Astrocyte (in vitro differentiated cells and primary cell): ENCODE measurements at places on chromosomes 1 and 21. TPM values are rescaled to one million over a fixed set of nuclear protein-coding genes. Genes with fewer than 3 reads are reported as not detected.
A peak's percentile ranks its signal among the peaks of the same experiment; 100 is the strongest.

GRCh38 chr1:11839727-11840705 is 7.6 kb downstream of the NPPA start:
- DNase-seq, result no peak
- no peaks in the 10 kb centered on the region for H3K27me3 ChIP-seq
- no peaks in the 10 kb centered on the region for H3K4me1 ChIP-seq
- no peak overlapping the region for H3K27ac ChIP-seq
- H3K4me3 ChIP-seq, result no peak overlapping the region

DNA sequence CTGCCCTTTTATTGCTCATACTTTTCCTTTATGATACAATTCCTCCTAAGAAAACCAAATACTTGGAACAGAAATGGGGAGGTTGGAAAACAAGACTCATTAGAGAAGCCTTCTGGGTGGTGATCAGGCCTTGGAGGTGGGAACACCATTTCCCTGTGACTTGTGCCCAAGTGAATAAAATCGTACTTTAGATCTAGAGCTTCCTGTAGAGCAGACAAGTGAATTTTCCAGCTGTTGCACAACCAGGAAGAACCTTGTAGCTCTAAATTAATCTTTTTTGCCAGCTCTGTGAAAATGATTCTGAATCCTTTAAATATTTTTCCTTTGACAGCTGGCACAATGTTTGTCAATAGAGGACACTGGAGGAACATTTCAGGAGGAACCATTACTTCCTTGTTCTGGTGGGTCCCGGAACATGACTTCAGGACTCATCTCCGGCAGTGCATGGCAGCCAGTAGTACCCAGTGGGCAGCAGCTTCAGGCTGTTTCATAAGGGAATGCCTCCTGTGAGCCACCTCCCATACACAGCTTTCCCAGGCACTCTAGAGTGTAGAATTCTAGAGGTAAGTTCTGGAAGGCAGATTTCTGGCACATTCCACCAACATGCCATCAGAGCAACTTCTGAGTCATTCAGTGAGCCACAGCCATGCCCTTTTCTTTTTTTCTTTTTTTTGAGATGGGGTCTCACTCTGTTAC is 5.5 kb upstream of the SNAPIN start:
- peaks cover 6% of the 10 kb centered on the region for H3K4me1 ChIP-seq
- peak overlapping the region; percentile 20 for H3K27ac ChIP-seq
- DNase-seq, result peak; percentile 51
- no peak overlapping the region for H3K4me3 ChIP-seq

GRCh38 chr1:243267914-243268653 is 12.2 kb downstream of the SDCCAG8 start:
- no peaks in the 10 kb centered on the region for H3K27me3 ChIP-seq
- H3K36me3 ChIP-seq, result no peaks in the 10 kb centered on the region
- peaks cover 69% of the 10 kb centered on the region for H3K4me1 ChIP-seq
- H3K4me3 ChIP-seq, result peak overlapping the region; percentile 0

DNA sequence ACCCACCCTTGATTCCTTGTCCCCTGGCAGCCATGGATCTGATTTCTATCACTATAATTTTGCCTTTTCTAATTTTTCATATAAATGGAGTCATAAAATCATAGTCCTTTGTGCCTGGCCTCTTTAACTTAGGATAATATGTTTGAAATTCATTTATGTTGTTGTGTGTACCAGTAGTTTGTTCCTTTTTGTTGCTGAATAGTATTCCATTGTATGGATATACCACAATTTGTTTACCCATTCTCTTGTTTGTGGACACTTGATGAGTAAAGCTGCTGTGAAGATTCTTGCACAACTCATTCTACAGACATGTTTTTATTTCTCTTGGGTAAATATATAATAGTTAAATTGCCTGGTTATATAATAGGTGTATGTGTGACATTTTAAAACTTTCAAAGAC is 22.7 kb upstream of the GJA8 start:
- no peak for DNase-seq
- no peaks in the 10 kb centered on the region for H3K36me3 ChIP-seq
- H3K27me3 ChIP-seq, result no peaks in the 10 kb centered on the region
- H3K27ac ChIP-seq, result no peak overlapping the region
- H3K4me1 ChIP-seq, result no peaks in the 10 kb centered on the region
- H3K4me3 ChIP-seq, result no peak overlapping the region

GRCh38 chr1:93143136-93143535 is 37.1 kb downstream of the TMED5 start:
- H3K27me3 ChIP-seq, result no peaks in the 10 kb centered on the region
- no peak overlapping the region for H3K4me3 ChIP-seq
- no peaks in the 10 kb centered on the region for H3K4me1 ChIP-seq

DNA sequence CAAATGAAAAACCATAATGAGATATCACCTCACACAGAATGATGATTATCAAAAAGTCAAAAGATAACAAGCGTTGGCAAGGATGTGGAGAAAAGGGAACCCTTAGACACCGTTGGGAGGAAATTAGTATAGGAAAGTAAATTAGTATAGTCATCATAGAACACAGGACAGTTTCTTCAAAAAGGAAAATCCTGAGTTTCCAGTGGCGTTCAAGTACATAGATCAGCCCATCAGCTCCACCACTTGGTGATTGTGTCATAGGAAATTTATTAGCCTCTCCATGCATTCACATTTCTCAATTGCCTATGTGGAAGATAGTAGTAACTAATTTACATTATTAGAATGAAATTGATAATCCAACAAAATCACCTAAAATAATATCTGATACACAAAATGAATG is 20.8 kb upstream of the GBP2 start:
- H3K4me3 ChIP-seq, result no peak overlapping the region
- H3K27ac ChIP-seq, result no peak overlapping the region
- no peaks in the 10 kb centered on the region for H3K27me3 ChIP-seq
- H3K36me3 ChIP-seq, result no peaks in the 10 kb centered on the region
- H3K4me1 ChIP-seq, result no peaks in the 10 kb centered on the region

DNA sequence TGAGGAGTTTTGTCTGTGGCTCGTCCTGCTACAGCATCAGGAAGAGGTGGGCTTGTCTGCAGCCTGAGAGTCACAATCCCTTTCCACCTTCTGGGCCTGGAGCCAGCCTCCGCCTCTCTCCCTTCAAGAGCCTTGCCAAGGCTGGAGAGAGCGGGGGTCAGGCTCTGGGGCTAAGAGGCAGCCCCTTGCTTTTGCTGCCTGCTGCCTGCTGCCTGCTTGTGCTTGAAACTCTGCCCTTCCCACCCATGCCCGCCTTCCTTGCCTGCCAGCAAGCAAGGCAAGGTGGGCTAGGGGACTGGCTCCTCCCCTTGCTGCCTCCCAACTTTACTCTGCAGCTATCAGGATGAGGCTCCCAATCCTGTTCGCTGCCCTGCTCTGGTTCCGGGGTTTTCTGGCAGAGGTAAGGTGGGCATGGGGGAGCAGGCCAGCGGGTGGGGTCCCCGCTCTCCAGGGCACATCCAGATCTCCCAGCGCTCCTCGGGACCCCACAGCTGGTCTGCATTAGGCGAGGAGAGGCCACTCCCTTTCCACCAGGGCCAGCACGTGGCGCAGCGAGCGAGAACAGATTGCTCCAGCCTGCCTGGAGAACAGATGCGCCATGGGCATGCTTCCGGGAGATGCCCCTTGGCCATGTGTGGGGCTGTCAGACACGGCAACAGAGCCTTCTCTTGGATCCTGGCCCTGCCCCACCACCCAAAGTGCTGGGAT is 7.5 kb upstream of the PTPN7 start:
- H3K4me3 ChIP-seq, result no peak overlapping the region
- H3K27ac ChIP-seq, result no peak overlapping the region
- DNase-seq, result no peak
- no peaks in the 10 kb centered on the region for H3K27me3 ChIP-seq
- no peaks in the 10 kb centered on the region for H3K4me1 ChIP-seq

GRCh38 chr1:25704267-25704691 is 87.7 kb downstream of the MAN1C1 start:
- no peak overlapping the region for H3K4me3 ChIP-seq
- H3K4me1 ChIP-seq, result peaks cover 18% of the 10 kb centered on the region
- no peak for DNase-seq
- H3K27ac ChIP-seq, result no peak overlapping the region

DNA sequence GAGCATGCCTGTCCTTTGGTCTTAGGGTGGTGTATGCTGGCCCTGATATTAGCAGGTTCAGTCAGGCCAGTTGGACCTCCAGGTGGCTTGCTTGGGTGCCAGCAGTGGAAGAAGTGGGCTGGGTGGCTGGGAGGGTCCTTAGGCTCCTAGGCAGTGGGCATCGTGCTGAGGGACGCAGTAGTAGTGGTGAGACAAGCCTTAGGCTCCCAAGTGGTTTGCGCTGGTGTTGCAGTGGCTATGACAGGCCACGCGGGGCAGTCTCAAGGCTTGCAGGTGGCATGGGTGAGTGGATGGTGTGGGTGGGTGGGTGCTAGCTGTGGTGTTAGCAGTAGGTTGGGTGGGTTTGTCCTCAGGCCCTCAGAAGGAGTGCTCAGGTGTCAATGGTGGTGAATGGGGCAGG is 162.3 kb downstream of the FMN2 start:
- DNase-seq, result no peak
- no peaks in the 10 kb centered on the region for H3K36me3 ChIP-seq
- H3K27me3 ChIP-seq, result no peaks in the 10 kb centered on the region
- peaks cover 8% of the 10 kb centered on the region for H3K4me1 ChIP-seq

DNA sequence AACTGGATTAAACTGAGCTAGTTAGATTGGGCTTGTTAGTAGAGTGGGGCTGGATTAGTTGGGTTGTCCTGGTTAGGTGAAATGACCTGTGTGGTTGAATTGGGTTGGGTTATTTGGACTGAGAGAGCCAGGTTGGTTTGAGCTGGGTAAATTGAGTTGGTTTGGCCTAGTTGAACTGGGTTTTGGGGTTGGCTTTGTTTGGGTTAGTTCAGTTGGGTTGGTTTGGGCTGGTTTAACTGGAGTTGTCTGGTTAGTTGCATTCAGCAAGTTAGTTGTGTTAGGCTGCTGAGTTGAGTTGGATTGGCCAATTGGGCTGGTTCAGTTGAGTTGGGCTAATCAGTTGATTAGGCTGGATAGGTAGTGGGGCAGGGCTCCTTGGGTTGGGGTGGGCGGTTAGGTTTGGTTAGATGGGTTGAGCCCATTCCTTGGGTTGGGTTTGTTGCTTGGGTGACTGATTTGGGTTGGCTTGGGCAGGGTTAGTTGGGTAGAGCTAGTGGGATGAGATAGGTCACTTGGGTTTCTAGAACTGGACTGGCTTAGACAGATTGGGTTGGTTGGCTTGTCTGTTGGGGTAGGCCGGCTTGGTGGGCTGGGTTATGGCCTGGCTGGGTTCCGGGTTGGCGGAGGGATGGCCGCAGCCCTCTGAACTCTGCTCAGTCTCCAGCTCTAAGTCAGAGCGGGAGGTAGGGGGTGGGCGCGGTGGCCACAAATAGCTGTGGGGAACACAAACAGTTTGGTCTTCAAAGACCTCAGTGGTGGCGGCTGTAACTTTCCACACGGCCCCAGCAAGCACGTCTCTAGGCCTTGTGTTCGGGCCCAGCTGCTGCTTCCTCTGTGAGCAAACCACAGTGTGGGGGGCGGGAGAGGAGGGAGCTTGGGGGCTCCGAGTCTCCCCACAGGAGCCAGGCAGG is 67.2 kb upstream of the RUNX3 start:
- no peak overlapping the region for H3K27ac ChIP-seq
- no peak for DNase-seq
- H3K27me3 ChIP-seq, result peaks cover 12% of the 10 kb centered on the region
- H3K4me1 ChIP-seq, result no peaks in the 10 kb centered on the region
- H3K36me3 ChIP-seq, result no peaks in the 10 kb centered on the region

DNA sequence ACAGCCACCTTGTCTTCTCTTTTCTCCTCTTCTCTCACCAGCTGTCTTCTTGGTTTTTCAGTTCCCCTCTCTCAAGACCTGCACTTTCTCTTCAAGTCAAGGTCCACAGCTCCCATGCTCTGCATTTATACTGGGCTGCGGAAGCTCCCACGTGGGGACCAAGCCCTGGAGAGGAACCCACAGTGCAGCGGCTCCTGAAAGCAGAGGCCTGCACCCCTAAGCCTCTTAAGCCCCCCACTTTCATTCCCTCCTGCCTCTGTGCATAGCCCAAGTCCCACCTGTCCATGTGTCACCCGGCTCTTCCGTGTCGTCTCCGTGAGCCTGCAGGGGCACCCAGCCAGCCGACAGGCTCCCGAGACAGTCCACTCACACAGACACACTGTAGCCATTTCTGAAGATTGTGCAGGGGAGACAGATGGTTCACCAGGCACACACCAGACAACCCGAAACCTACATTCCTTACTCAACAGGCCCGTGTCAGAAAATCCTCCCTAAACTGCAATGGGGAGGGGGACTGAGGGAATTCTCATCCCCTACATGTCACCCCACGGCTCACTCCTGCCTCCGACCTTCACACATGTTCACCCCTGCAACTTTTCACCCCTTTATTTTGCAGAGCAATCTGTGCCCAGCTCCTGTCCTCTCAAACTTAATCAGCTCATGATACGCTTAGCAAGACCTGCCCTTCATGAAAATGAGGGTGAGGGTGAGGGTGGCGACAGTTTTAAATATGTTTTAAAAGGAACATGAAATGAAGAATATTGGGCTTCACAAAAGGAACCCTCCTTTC is 6.3 kb downstream of the MX2 start:
- H3K27me3 ChIP-seq, result peaks cover 6% of the 10 kb centered on the region
- no peak overlapping the region for H3K27ac ChIP-seq
- DNase-seq, result no peak
- H3K4me1 ChIP-seq, result no peaks in the 10 kb centered on the region

DNA sequence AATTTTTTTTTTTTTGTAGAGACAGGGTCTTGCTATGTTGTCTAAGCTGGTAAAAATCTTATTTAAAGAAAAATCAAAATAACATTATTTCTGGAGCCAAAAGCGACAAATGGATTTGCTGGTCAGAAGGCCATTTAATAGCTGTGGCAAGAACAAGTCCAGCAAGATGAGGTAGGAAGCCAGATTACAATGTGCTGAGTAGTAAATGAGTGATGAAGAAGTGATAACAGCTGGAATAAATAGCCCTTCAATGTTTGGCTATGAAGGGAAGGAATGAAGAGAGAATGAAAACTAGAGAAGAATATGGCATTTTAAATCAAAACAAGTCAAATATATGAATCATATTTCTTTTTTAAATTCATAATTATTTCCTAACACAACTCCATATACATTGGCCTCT is 34.5 kb downstream of the SYDE2 start:
- H3K36me3 ChIP-seq, result no peaks in the 10 kb centered on the region
- H3K27ac ChIP-seq, result no peak overlapping the region
- DNase-seq, result peak; percentile 4
- no peaks in the 10 kb centered on the region for H3K27me3 ChIP-seq
- no peaks in the 10 kb centered on the region for H3K4me1 ChIP-seq
- H3K4me3 ChIP-seq, result no peak overlapping the region

GRCh38 chr1:112320058-112320457 is 76.0 kb upstream of the CTTNBP2NL start:
- H3K4me3 ChIP-seq, result no peak overlapping the region
- H3K27me3 ChIP-seq, result peaks cover 13% of the 10 kb centered on the region
- H3K27ac ChIP-seq, result no peak overlapping the region
- no peaks in the 10 kb centered on the region for H3K36me3 ChIP-seq

DNA sequence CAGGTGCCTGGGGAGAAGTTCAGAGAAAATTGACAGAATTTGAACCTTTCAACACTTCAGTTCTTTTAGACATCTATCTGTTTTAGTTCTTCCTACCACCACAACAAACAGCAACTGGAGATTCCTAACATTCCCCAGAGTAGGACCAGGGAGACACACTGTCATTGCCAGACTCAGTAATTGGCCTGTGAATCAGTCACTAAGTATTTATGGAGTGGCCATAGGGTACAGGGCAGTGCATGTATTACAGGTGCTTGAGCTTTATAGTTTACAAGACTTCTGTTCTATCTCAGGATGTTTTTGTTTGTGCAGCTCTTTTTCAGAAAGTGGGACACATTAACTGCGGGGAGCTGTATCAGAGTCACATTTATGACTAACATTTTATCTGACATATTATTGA is 1.7 kb downstream of the CDC14A start:
- H3K36me3 ChIP-seq, result no peaks in the 10 kb centered on the region
- peak; percentile 31 for DNase-seq
- H3K4me1 ChIP-seq, result peaks cover 19% of the 10 kb centered on the region

Gene WNT2B
- 18.0 and 18.5 TPM in 2 replicates for total RNA-seq

Gene DENND2C
- 2.8 and 3.2 TPM in 2 replicates for total RNA-seq

Gene RPTN
- 0.07 and 0.09 TPM in 2 replicates for total RNA-seq

Gene CHRM3
- 1.1 and 1.7 TPM in 2 replicates for total RNA-seq

Gene MYCL
- total RNA-seq, result 3.3 and 3.8 TPM in 2 replicates

Gene HFM1
- 0.39 and 0.53 TPM in 2 replicates for total RNA-seq

Gene PLA2G2D
- not detected in 2 replicates for total RNA-seq
